Substantia nigra (tissue), 51 donors: ENCODE measurements at places on chromosomes 7 and 10.

DNA sequence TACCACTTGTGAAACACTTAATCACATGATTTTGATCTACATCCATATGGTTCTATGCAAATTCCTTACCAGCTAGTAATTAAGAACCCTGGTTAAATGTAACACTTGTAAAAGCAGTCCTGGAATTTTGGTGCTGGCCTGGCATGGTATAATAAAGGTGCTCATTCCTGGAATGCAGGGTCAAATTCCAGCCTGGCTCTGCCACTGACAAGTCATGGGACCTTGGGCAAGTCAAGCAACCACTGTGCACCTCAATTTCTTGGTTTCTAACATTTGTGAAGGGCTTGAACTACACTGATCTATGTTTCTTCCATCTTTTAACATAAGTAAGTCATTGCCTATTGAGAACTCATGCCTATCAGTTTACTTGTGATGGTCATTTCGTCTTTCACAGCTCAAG lies 91.9 kb upstream of the PIK3CG start:
- DNase-seq, result no peak

DNA sequence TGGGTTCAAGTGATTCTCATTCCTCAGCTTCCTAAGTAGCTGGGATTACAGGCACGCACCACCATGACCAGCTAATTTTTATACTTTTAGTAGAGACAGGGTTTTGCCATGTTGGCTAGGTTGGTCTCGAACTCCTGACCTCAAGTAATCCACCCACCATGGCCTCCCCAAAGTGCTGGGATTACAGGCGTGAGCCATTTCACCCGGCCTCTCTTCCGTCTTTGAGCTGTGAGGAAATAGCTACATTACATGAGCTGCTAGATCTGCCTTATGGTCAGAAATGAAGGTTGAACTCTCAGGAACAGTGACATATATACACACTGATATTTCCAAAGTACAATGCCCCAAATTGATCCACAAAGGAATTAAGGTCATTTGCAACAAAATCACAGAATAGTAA lies 2.4 kb downstream of the BLVRA start:
- no peak for DNase-seq

- DNase-seq, result no peak
These were observed 119.4 kb upstream of the INHBA start for GRCh38 chr7:41822259-41822817.

- DNase-seq, result no peak
These were observed 803.0 kb downstream of the GRM8 start for GRCh38 chr7:126449611-126450268.

DNA sequence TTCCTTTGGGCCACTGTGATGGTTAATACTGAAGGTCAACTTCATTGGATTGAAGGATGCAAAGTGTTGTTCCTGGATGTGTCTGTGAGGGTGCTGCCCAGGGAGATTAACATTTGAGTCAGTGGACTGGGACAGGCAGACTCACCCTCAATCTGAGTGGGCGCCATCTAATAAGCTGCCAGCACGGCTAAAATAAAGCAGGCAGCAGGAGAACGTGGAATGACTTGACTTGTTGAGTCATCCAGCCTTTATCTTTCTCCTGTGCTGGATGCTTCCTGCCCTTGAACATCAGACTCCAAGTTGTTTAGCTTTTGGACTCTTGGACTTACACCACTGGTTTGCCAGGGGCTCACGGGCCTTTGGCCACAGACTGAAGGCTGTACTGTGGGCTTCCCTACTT lies 1046.9 kb downstream of the TYW1 start:
- DNase-seq, result no peak

DNA sequence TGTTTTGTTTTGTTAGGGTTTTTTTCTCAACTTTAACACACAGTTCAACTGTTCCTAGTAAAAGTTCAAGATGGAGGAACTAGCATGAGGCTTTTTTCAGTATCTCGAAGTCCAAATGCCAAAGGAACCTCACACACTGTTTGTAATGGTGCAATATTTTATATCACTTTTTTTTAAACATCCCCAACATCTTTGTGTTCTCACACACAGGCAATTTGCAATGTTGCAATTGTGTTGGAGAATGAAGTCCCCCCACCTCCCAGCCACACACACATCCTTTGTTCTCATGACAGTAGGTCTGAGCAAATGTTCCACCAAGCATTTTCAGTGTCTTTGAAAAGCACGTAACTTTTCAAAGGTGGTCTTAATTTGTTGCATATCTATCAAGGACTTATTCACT lies 120.9 kb downstream of the TWIST1 start:
- no peak for DNase-seq

DNA sequence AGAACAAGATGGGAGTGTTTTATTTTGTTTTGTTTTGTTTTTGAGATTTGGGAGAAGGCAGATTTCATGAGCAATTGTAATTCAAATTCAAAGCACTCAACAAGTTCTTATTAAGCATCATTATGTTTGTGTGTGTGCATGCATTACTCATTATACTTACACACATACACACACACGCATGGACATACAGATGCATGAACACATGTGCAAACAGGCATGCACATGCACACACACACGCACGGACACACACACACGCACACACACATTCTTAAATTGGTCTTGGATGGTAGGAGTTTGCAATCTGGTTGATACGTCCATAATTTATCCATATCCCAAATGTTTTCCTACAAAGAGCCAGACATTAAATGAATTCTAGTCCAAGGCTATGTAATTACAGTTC lies 702.8 kb downstream of the INHBA start:
- no peak for DNase-seq

GRCh38 chr7:14938181-14938580 lies 35.6 kb upstream of the DGKB start:
- DNase-seq, result no peak

- no peak for DNase-seq
These were observed 87.6 kb upstream of the MTPN start for GRCh38 chr7:136064627-136065237.

DNA sequence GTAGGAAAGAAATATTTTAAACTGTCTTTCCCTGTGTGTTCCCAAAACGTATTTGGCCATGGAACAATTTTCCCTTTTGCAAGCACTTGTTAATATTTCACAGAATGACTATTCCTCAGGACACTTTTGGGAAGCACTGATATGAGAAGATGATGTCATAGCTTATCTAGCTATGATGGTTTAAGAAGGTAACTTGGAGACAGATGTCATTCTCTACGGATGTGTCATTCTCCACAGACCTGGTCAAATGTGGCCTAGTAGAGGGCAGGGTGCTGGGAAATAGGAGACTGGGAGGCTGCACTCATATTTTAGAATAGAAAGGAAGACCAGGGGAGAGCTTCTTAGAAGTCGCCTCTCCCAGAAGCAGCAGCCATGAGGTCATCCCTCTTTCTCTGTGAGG lies 220.7 kb upstream of the GLI3 start:
- DNase-seq, result no peak

GRCh38 chr10:30883751-30884150 lies 147.9 kb downstream of the ZNF438 start:
- DNase-seq, result no peak

- DNase-seq, result no peak
These were observed 105.6 kb downstream of the AHR start for GRCh38 chr7:17404006-17404405.
